ENCODE measurements at places on chromosomes 6 and 20. TPM values are rescaled to one million over a fixed set of nuclear protein-coding genes. Genes with fewer than 3 reads are reported as not detected.

FGD2 gene
- total RNA-seq = not detected

CCNC gene
- total RNA-seq = 51.5 TPM

SLC24A3 gene
- 0.79 TPM for total RNA-seq

FAM217A gene
- total RNA-seq = not detected

SLC22A3 gene
- 0.57 TPM for total RNA-seq

ADGRB3 gene
- 0.87 TPM for total RNA-seq

POFUT1 gene
- 65.5 TPM for total RNA-seq

PBX2 gene
- 80.7 TPM for total RNA-seq

GCNT2 gene
- 13.0 TPM for total RNA-seq

LY6G6D gene
- not detected for total RNA-seq

PHACTR1 gene
- 10.0 TPM for total RNA-seq

AKIRIN2 gene
- total RNA-seq = 65.4 TPM

SMOC2 gene
- 0.93 TPM for total RNA-seq
